ENCODE measurements at places on chromosomes 6 and 20. TPM values are rescaled to one million over a fixed set of nuclear protein-coding genes. Genes with fewer than 3 reads are reported as not detected.

The TM9SF4 gene
- total RNA-seq = 25.4 TPM

The NDRG3 gene
- 77.5 TPM for total RNA-seq

The CLVS2 gene
- 43.6 TPM for total RNA-seq

The PRRT1 gene
- 0.69 TPM for total RNA-seq

The MYLK4 gene
- 1.2 TPM for total RNA-seq

The PRKN gene
- 10.8 TPM for total RNA-seq

The SLC17A3 gene
- total RNA-seq = not detected

The PPP1R3G gene
- total RNA-seq = 3.7 TPM

Measured in diencephalon (tissue), 1 donor.